DMS 273 treated with DMSO at 0.1 percent for 48 hours (cell line): ENCODE measurements at places on chromosomes 16 and 17.
A peak's percentile ranks its signal among the peaks of the same experiment; 100 is the strongest.

DNA sequence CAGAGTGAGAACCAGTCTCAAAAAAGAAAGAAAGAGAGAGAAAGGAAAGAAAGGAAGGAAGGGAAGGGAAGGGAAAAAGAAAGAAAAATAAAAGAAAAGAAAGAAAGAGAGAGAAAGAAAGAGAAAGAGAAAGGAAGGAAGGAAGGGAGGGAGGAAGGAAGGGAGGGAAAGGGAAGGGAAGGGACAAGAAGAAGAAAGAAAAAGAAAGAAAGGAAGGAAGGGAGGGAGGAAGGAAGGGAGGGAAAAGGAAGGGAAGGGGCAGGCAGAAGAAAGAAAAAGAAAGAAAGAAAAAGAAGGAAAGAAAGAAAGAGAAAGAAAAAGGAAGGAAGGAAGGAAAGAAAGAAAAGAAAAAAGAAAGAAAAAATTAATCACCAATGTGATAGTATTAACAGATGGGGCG lies 15.7 kb downstream of the SLC5A11 start:
- DNase-seq: no peak

- no peak for DNase-seq
These were observed 1.5 kb downstream of the NUDT16L1 start for GRCh38 chr16:4694642-4695451.

GRCh38 chr17:55833306-55833705 lies 82.5 kb downstream of the PCTP start:
- no peak for DNase-seq

GRCh38 chr16:69748694-69749345 lies 5.9 kb downstream of the NOB1 start:
- no peak for DNase-seq

DNA sequence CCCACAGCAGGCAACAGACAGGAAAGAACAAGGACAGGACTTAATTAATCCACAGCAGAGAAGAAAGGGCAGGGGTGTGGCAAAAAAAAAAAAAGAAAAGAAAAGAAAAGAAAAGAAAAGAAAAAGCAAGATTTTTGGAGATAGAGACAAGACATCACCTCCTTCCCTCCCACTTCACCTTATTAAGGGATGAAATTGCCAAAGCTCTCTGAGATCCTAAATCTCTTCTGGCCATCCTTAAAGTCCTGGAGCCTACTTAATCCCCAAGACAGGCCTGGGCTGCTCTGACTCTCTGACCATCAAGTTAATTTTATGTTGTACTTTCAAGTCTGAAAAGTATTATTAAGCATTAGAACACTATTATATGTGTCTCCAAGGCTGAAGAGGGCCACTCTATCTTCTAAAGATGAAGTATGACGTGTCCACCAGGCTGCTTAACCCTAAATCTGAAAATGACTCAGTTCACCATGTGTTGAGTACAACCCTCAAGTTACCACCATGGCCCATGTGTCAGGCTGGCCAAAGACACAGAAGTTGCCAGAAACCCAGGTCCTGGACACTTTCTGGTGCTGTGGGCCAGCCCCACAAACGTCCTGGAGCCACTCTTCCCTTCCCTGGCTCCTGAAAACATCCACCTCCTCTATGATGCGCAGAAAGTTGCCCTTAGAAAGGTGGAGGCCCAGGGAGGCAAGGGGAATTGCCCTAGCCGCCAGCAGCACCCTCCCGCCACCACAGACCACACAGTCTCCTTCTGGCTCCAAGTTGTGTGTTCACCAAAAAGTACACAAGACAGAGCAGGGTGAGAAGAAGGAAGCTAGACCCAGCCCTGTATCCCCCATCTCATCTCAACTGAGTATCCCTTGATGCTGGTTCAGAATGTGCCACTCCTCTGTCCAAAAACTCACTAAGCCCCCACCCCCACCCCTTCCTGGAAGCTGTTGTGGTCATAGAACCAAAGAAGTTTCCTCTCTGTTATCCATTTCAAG lies 2.7 kb downstream of the SOCS1 start:
- DNase-seq: no peak

- no peak for DNase-seq
These were observed 14.0 kb downstream of the EEF2K start for GRCh38 chr16:22220069-22220440.

- DNase-seq: peak; percentile 86
These were observed 60.6 kb downstream of the C16orf82 start for GRCh38 chr16:27127308-27127707.

GRCh38 chr17:5978496-5978895 lies 91.7 kb upstream of the WSCD1 start:
- DNase-seq: no peak

GRCh38 chr17:80035687-80035936 lies at the start of gene TBC1D16:
TBC1D16 (minus strand) TSS chr17:80035872; CDS start chr17:80013547, 22,325 bp downstream.
- no peak for DNase-seq

GRCh38 chr17:76772842-76773525 lies 35.1 kb downstream of the MFSD11 start:
- no peak for DNase-seq
